CD4-positive, alpha-beta T cell treated with Interleukin-17A for 4 hours (primary cell): ENCODE measurements at places on chromosomes 11 and 22.

GRCh38 chr22:49763138-49763537, 64.5 kb downstream of the BRD1 start:
- no peak for DNase-seq

DNA sequence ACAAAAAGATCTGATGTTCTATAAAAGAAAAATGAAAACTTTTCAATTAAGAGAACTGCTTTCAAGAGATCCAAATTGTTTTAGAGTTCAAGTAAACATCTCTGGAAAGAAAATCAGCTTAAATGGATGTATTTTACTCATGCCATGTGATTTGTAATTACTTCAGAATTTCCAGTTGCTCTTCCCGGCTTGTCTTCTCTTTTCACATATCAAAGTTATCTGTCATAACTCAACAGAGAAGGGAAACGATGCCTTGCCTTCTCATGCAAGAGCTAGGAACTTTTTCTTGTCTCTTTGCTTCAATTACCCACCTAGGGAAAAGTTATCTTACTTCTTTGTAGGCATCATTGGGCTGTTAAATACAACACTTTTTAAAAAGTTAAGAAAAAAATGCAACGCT, 255.2 kb upstream of the POU2AF2 start:
- no peak for DNase-seq

DNA sequence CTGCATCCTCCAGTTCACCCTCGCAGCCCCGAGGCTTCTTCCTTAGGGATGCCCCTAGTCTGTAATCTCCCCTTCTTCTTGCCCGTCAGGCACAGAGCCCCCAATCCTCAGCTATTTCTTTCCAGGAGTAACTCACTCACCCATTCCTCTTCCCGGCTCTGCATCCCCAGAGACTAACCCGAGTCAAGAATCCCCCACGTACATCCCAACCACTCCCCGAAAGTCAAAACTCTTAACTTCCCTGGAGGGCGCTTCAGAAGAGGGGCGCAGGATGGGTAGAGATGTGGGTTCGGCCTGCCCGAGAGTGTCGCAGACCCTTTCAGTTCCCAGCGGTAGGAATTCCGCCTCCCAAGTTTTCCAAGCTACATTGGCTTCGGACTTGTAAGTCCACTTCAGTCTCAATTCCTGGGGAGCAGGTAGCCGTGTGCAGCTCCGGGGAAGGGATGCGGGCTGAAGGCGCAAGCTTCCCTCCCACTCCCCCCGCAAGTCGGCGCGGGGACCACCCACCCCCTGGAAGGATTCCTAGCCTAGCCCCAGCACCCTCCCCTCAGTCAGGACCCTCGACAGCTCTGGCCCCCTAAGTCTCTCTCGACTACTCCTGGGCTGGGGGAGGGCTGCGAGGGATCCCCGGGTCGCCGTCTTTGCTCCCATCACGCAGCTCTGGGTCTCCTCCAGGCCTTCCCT, 871 bp downstream of the BDNF start:
- DNase-seq = no peak

GRCh38 chr11:19936461-19936860, 223.8 kb downstream of the DBX1 start:
- no peak for DNase-seq

DNA sequence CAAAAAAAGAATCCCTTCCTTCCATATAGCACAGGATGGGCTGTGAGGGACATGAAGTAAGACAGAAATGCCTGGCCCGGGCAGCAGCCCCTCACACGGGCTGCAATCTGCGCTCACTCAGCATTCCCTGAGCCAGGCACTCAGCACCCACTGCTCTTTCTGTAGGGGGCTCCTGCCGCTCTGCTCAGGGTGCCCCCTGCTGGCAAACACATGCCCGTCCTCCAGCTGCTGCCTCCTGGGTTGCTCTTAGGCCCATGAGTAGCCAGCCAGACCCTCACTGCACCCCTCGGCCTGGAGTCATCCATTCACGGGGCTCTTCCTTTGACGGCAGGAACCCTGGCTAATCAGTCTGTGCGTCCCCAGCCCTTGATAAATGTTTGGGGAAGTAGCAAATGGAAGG, 6.9 kb downstream of the MCAT start:
- peak; percentile 65 for DNase-seq

DNA sequence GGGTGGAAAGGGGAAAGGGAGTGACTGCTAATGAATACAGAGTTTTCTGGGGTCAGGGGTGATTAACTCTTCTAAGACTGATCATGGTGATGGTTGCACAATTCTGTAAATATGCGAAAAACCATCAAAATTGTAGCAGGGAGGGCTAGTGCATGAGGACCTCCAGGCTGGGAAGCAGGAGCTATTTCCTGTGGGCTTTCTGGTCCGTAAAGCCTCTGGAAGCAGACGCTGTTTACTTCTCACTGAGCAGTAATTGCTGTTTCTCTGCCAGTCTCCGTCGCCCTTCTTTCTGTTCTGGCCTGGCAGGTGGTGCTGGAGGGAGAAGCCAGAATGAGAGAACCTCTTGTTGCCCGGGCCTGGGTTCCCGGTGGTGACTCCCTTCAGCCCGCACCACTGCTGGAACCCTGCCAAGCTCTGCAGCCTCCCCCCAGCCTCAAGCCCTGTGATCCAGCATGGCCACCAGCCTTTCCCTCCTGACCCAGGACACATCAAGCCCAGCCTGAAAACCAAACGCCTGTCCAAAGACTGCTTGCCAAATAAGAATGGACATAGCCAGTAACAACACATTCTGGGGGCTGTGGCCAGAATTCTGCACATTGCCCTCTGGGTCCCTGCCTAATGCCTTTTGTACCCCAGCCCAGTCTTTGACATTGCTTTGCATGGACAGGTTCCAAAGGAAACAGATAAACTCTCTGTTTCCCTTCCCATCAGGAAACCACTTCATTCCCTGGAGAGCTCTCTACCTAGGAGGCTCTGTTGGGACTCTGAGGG, 201.0 kb upstream of the NAV2 start:
- DNase-seq = no peak

DNA sequence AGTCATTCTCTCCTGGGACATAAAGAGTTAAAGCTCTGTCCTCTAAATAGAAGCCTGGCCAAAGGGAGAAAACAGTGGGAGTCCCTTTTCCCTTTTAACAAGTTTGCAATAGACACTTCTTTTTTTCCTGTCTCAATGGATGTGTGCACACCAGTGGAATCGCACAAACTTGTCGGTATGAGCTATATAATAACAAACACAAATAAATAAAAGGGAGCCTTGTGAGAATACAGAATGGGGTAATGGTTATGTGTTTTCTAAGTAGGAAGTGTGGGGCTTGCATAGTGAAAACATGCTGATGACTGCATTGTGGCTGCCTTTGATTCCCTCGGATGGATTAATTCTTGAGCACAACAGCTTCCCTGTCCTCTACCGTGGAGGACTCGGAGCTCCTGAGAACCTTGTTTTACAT, 131.9 kb downstream of the WNT7B start:
- no peak for DNase-seq

- peak; percentile 54 for DNase-seq
Measured at GRCh38 chr11:113289431-113290187, 24.8 kb upstream of the TTC12 start.

GRCh38 chr11:76750746-76751145, 32.4 kb upstream of the TSKU start:
- DNase-seq = no peak

DNA sequence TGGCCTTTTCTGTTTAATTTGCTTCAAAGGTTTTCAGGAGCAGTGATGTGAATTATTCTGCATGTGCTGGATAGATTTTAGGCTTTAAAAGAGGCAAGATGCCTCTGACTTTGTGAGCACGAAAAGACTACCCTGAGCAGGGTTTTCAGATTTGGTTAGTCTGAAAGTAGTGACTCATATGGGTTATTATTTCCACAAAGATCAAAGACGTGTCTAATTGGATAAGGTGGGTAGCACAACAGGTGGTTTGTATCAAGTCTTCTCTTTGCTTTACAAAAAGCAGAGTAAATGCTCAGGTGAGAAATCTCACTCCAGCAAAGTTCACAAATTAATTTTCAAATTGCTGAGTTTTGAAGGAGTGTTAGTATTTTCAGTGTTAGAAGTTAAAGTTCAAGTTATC, 37.6 kb upstream of the DBX1 start:
- DNase-seq = no peak

DNA sequence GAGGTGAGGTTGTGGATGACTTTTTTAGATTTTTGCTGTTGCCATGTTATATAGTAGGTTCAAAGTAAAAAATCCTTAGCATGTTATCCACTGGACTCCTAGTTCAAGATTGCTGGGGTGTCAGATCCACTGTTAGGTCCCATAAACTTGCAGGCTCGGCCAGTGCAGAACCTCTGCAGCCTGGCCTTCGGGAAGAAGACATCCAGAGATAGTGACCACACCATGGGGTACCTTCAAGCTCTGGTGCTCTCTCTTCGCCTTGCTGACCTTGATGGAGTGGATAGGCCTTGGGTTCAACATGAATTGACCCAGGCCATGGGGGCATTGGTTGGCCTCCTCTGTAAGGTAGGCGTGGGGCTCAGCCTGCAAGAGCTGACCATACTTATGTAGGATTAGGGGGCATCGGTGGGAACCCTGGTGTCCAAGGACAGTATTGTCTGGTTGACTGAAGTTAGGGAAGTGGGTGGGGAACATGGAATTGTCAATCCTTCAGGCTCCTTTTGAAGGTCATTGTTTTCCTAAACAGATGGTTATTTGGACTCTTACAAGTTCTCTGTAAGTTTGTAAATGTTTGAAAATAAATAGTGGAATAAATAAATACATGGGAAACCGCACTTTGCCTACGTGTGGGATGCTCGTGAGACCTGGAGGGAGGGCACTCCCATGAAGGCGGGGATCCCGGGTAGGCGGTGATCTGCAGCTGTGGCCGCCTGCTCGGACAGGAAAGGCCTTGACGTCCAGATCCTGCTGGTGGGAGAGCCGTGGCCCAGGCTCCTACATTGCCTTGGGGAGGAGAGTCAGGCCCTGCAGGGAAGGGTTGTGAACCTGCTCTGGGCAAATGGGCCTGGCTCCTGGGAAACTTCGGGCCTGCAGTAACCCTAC, 37.1 kb downstream of the BCR start:
- DNase-seq = no peak

DNA sequence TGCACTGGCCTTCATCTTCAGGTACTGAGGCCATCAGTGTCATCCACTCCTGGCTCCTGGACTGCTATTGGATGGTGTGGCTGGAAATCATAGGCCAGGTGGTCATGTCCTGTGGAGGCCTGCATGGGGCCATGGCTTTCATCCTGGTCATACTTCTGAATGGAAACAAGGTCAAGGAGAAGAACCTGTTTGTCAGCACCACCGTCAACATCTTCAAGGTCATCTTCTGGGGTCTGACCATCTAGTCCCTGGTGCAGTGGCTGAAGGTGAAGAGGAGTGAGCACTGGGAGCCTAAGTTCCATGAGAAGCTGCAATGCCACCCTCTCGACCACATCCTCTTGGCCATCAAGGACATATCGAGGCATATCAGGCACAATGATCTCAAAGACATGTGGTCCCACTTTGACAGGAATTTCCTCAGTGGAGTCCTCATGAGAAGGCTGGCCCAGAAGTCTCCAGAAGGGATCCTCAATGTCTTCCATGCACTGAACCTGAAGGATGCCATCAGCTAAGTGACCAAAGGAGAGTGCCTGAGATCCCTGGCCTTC, 120.0 kb upstream of the SERPIND1 start:
- DNase-seq = no peak

DNA sequence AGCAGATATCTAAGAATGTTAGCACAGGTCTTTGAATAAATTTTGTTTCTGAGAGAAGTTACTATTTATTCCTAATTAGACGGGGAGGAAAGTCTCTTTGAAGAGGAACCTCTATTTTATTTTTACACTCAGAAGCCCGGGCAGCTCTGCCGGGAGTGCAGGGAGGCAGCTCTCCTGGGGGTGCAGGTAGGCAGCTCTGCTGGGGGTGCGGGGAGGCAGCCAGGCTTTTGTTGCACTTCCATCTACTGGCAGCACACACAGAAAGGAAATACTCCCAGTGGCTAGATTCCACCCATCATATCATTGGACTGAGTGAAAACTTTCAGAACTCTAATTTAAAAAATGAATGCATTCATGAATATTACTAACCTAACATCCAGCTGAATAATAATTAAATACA, 24.6 kb downstream of the OR10A6 start:
- DNase-seq = no peak

GRCh38 chr11:112285841-112286311, 25.2 kb upstream of the PLET1 start:
- DNase-seq = no peak

DNA sequence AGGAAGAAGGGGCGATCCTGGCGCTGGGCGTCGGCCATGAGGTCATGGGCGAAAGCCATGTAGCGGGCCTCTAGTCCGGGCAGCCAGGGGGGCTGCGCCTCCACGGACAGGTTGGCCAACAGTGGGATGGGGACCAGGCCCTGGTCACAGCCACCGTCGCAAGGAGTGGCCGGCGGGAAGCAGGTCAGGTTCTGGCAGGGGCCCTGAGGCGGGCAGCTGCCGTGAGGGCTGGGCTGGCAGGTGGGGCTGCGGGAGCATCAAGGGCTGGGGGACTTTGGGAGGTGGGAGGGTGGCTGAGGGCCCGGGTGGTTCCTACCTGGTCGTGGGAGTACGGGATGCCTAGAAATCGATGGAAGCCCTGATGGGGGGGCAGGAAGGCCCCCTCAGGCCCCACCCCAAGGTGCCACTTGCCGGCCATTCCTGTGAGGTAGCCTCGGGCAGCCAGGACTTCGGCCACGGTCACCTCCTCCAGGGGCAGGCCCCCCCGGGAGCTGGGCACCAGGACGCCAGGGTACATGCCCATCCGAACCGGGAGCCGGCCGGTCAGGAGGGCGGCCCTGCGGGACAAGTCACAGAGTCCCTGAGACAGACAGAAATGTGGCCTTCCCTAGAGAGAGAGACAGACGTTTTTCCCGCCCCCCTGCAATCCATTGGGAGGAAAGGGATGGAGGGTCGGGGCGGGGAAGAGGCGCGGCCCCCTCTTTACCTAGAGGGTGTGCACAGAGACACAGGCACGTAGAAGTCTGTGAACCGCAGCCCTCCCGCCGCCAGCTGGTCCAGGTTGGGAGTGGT, 906 bp downstream of the ARSA start:
- peak; percentile 19 for DNase-seq

DNA sequence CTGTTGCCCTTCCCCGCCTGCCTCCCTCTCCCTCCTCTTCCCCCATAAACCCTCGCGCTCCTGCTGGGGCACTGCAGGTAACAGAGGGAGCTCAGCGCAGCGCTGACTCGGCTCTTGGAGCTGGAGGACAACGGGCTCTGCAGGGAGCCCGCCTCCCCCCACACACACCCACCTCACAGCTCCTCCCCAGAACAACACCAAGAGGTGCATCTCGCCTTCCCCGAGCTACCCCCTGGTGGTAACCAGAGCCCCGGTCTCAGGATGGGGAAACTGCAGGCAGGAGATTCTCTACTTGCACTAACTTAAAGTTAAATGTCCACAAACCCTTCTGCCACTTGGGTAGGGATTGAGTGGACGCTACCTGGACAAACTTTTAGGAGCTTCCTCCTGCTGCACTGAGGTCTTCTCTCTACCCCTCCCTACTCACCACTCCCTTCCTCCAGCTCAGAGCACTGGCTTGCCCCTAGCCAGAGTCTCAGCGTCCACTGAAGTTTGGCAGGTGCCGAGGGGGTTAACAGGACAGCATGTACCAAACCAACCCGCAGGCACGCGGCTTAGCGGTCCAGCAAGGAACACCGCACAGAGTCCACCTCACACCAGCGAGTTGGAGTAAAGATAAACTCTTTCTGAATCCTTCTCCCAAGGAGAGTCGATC, 4.0 kb upstream of the SCN4B start:
- peak; percentile 12 for DNase-seq
